Right renal cortex interstitium (tissue), 3 donors: ENCODE measurements at places on chromosomes 5 and 9. TPM values are rescaled to one million over a fixed set of nuclear protein-coding genes. Genes with fewer than 3 reads are reported as not detected.

- no peak for DNase-seq
These were observed 58.5 kb upstream of the TSLP start for GRCh38 chr5:111013011-111013410.

DNA sequence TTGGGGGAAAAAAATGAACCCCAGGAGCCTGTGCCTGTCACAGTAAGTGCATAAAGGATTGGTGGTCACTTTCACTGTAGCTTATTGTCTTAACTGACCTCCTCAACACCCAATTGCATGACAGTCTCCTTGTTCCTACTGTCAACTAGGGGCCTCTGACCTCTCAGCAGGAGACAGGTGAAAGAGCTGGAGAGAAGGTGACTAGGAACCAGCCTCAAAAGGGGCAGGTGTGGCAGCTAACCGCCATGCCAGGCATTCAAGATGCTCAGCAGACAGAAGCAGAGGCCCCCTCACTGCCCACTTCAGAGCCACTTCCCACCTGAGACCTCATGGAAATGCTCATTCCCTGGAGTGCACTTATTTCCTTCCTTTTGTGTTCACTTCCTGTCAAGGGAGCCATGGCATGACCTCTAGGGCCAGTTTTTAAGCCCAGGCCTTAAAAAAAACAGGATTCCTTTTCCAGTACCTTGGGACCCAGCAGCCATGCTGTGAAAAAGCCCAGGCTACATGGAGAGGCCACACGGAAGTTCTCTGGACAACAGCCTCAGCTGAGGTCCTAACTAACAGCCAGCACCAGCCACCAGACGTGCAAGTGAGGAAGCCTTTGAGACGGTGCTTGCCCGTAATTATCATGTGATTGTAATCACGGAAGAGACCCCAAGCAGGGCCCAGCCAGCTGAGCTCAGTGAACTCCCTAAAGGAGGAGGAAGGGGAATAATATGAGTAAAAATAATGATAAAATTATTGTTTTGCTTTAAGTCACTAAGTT, 74.9 kb downstream of the NSUN2 start:
- no peak for DNase-seq

The HAVCR2 gene
- polyA plus RNA-seq = 10.5 TPM

The LHX3 gene
- not detected for polyA plus RNA-seq

- DNase-seq = no peak
These were observed 52.0 kb upstream of the DAPK1 start for GRCh38 chr9:87445646-87446045.

The BRIX1 gene
- polyA plus RNA-seq = 65.9 TPM

- DNase-seq = no peak
These were observed 511.3 kb upstream of the PAPPA start for GRCh38 chr9:115642285-115642684.

DNA sequence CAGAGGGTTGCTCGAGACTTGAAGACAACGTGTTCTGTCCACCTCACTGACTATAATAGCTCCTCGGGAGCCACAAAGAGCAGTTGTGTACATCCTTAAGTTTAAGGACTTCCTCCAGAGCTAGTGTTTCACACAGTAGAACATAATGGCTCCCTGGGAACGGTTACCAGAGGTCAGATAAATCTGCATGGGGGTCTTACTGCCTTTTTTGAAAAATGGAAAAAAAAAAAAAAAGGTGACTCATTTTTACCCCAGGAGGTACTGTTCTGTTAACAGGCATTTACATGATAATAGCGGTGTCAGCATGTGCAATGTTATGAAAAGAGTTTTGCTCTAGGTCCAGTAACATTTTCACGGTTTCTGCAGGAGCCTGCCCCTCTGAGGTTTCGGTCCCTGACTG, 498.9 kb upstream of the WWC1 start:
- DNase-seq = no peak

DNA sequence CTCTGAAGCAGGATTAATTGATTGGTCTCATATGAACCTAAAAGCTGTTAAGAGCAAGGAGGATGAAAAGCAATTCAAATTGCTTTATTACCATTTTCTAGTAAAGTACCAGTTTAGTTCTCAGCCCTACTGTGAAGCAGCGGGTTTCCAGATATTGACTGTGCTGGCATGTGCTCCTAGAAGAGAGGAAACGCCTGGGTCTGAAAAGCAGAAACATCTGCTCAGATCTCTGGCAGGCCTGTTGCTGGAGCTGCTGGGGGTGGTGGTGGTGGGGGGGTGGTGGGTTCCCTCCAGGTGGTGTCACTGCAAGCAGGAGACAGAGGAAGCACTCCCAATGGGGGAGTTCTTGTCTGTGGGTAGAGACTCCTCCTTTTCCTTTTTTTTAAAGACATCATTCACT, 105.5 kb upstream of the ZNF462 start:
- DNase-seq = no peak

The KLF4 gene
- 6.4 TPM for polyA plus RNA-seq

GRCh38 chr5:2141254-2142000, 258.7 kb upstream of the IRX4 start:
- DNase-seq = no peak
